ENCODE measurements at places on chromosomes 16 and 17.

- peak; percentile 51 for DNase-seq
Observed at GRCh38 chr17:78716814-78717393, 65.2 kb downstream of the CYTH1 start.

DNA sequence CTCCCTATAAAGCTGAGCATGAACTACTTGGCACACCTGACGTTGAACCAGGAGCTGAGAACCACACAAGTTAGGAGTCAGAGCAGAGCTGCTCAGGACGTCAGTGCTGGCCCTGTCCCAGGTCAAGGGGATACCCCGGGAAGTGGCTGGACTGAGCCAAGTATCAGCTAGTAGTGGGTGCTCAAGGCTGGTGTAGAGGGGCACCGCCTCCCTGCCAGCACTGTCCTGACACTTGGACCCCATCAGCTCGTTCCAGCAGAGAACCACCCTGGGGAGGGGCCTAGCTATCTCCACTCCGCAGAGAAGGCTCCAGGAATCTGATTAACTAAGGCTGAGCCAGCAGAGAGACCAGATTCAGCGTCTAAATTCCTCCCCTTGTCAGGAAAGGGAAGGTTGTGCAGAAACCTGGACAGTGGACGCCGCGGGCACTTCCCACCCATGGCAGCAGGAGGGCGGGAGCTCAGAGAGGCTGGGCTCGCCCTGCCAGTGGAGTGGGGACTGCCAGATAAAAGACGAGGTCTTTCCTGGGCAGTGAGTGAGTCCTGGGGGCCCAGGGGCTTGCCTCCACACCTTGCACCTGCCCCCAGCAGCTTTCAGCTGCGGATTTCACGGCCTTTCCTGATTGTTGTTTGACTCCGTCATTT, 21.0 kb downstream of the C16orf90 start:
- DNase-seq, result no peak

- DNase-seq, result peak; percentile 64
Observed at GRCh38 chr16:30068750-30069610, 3.4 kb downstream of the ALDOA start.

DNA sequence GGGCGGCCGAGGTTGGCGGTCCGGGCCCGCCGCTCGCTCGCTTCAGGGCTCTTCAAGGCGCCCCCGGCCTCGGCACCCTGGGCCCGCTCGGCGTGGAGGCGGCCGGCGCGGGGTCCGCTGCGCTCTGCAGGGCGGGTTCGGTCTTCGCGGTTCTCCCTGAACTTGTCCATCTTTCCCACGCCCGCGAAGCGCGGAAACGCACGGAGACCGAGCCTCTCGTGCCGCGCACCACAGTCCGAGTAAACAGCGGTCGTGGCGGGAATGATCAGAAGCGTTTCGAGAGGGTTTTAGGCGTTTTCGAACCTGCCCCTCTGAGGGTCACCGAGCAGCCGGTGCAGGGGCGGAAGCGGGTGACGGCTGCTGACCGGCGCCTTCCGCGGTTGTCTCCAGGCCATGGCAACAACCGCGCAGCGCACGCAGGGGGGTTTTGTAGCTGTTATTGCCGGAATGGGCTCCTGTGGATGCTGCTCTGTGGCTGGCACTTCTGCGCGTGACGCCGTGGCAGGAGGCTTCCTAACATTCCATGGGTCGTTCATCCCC, 414 bp downstream of the NARF start:
- DNase-seq, result peak; percentile 57

DNA sequence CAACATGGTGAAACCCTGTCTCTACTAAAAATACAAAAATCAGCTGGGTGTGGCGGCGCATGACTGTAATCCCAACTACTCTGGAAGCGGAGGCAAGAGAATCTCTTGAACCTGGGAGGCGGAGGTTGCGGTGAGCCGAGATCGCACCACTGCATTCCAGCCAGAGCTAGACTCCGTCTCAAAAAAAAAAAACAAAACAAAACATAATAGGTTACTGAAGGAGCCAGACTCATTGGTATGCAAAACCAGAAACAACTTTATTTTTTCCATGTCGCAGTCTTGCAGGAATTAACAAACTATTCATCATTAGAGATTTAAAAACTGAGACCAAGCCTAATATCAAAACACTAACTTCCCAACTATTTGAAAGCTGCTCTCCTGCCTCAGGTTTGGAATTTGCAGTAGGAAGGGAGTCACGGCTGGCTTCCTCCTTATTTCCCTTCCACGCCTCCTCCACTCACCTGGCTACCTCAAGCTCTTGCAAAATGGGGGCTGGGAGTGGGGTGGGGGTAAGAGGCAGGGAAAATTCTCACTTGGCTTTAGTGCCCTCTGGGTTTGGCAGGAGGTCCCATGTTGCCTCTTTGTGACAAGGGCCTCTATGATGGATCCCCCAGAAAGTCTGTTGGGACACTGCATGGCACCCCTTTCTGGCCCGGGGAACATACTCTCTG, 34.1 kb upstream of the MYH10 start:
- no peak for DNase-seq
